Type B pancreatic cell (in vitro differentiated cells): ENCODE measurements at places on chromosomes 13 and 19.
A peak's percentile ranks its signal among the peaks of the same experiment; 100 is the strongest.

DNA sequence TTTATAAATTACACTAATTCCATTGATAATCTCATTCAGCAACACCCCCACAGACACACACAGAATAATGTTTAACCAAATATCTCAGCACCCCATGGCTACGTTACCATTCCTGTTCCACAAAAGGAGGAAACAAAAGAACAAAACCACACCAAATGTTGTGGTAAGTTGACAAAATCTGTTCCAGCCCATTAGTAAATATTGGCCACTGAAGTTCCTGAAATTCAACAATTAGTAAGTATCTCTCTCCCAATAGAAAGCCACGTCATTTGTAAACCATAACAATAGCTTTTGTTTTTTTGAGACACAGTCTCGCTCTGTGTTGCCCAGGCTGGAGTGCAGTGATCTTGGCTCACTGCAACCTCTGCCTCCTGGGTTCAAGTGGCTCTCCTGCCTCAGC, 2.3 kb upstream of the FCAR start:
- no peak for DNase-seq

DNA sequence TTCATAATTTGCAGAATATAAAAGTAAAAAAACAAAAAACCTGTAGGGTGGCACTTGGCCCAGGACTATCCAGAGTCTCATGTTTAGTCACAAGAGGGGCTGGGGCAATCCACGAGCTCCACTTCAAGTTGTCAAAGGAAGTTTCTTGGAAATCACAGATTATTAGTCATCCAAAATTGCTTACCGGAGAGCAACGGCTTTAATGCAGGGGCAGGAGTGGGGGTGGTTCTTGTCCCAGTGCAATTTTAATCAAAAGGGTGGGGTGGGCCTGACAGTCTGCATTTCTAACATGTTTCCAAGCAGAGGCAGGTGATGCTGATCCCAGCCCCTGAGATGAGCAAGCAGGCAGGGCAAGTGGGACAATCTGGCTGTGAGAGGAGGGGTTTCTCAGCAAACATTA, 233.9 kb downstream of the ABCC4 start:
- no peak for DNase-seq

GRCh38 chr13:102117175-102117831, 284.5 kb downstream of the FGF14 start:
- no peak for DNase-seq

DNA sequence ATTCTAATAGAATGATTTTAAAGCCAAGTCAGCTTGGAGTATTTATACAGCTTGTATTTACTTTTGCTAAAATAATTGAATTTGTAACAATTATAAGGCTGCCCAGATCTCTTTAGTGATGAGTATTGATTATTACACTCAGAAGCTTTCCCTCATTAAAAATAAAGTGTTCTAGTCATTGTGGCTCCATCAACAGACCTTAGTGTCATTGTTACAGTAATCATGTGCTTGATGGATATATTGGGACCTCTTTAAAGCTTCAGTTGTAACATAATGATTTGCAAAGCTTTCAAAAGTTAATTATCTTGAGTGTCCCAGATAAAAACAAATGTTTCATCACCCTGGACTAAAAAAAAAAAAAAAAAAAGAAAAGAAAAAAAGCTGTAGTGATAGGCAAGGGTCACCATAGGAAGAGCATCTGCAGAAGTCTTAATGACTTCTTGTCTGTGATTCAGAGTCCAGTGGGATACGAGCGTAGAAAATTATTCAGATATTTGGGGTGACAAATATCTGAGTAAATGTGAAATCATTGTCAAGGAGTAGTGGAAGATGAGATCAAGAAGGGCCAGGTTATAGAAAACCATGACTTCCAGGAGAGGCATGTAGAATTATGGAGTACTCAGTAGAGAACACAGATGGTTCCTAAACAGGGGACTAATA, 369.6 kb downstream of the DCT start:
- DNase-seq, result no peak

- DNase-seq, result no peak
These were observed 7.7 kb downstream of the ATP13A1 start for GRCh38 chr19:19655641-19656343.

GRCh38 chr19:48618278-48618915, 581 bp downstream of the RPL18 start:
- no peak for DNase-seq

DNA sequence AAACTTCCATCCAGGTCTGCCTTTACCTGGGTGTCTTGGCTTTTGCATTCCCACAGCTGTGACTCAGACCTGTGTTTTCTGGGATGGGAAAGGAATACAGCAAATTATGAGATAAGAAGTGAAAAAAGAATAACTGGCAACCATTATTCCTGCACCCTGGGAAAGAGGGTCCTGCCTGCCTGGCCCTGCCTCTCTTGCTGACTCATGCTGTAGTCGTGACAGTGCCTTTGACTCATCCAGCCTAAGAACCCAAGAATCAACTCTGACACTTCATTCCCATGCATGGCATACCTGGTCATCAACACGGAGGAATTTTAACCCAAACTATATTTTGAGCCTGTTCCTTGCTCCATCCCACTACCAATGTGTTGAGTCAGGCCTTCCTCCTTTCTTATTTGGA, 185.4 kb upstream of the SERP2 start:
- no peak for DNase-seq

DNA sequence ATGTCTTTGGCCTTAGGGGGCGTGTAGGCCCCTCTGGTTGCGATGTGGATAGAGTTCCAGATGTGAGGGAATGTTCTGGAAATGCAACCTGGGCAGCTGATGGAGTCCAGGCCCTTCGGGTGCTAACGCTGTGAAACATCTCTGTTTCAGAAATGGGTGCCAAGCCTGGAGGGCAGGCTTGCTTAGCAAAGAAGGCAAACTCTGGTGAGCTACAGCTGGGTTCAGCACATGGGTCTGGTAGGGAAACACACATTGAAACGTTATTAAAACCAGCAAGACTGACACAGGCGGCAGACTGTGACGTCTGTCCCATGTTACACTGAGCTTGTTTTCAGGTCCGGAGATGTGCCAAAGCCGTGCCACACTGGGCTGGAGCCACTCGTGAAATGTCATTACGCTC, 8.6 kb upstream of the CDC16 start:
- no peak for DNase-seq

- DNase-seq, result no peak
These were observed 7.3 kb downstream of the POLR2E start for GRCh38 chr19:1087813-1088415.

DNA sequence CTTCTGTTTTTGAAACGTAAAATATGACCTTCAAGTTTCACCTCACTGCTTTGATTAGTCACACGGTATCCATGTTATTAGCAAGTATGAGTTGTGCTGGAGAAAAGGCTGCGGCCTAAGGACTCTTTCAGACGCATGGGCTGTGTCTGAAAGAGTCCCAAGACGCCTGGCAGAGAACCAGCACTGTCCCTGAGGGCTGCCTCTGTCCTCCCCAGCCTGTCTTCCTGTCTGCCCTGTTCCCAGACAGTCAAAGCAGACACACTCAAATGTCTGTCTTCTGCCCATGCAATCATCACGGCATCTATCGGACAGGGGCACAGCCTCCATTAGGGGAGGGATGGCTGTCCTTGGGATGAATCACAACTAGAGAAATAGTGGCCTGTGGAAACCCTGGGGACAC, 65.5 kb downstream of the DPY19L3 start:
- no peak for DNase-seq

- no peak for DNase-seq
These were observed 7.4 kb upstream of the KLHL26 start for GRCh38 chr19:18629166-18630088.

GRCh38 chr19:34370983-34371382, 6.0 kb downstream of the GPI start:
- DNase-seq, result no peak

DNA sequence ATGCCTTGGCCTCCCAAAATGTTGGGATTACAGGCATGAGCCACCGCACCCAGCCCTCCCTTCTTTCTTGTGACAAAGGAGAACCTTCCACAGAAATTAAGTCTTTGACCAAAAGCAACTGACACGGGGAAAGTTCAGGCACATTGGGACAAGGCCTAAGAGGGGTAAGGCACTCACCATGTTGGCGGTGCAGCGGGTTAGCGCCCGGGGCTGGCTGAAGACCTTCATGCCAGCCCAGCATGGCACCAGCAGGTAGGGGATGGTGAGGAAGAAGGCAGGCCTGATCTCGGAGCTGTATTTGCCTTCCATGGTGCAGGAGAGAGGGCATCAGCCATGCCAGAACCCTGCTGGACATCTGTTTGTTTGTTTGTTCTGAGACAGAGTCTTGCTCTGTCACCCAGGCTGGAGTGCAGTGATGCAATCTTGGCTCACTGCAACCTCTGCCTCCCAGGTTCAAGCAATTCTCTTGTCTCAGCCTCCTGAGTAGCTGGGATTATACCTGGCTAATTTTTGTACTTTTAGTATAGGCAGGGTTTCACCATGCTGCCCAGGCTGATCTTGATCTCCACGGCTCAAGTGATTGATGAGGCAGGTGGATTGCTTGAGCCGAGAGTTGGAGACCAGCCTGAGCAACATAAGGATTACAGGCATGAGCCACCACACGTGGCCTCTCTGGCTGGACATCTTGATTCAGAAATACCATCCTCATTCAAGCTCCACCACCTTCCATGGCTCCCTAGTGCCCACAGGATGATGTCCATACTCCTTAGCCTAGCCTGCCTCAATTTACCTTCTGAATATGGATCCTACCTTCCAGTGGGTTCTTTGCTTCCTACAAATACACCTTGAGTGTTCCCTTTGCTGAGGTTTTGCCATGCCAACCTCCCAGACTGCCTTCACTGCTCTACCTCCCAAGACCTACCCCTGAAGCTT, 4.4 kb downstream of the TM6SF2 start:
- no peak for DNase-seq

DNA sequence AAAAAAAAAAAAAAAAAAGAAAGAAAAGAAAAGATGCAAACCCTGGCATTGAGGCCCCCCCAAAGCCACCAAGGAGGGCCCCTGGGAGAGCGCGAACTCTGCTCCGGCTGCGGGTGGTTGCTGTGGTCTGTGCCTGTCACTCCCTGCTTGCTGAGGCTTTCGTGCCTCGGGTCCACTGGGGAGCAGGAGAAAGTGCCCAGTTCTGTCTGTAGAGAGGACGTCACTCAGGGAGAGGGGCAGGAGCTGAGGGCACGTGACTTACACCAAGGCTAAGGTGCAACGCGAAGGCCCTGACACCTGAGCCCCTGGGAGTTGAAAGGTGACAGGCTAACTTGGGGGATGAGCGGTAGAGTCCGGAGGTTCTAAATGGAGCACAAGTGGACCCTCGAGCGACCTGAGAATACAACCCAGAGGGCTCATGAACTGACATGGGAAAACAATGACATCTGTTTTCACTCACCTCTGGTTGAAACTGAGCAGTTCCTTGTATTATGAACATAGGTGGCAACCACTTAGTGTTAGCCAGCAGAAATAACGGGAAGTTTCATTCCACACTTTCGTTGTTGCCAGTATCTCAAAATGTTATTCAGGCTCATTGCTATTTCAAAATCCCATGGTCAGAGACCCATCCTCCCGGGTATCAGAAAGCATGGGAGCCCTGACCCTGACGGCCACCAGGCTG, 69.2 kb upstream of the TM9SF2 start:
- DNase-seq, result no peak

GRCh38 chr13:112132619-112133018, 65.7 kb downstream of the SOX1 start:
- DNase-seq, result peak; percentile 24

GRCh38 chr13:108326309-108326708, 56.8 kb downstream of the TNFSF13B start:
- no peak for DNase-seq

DNA sequence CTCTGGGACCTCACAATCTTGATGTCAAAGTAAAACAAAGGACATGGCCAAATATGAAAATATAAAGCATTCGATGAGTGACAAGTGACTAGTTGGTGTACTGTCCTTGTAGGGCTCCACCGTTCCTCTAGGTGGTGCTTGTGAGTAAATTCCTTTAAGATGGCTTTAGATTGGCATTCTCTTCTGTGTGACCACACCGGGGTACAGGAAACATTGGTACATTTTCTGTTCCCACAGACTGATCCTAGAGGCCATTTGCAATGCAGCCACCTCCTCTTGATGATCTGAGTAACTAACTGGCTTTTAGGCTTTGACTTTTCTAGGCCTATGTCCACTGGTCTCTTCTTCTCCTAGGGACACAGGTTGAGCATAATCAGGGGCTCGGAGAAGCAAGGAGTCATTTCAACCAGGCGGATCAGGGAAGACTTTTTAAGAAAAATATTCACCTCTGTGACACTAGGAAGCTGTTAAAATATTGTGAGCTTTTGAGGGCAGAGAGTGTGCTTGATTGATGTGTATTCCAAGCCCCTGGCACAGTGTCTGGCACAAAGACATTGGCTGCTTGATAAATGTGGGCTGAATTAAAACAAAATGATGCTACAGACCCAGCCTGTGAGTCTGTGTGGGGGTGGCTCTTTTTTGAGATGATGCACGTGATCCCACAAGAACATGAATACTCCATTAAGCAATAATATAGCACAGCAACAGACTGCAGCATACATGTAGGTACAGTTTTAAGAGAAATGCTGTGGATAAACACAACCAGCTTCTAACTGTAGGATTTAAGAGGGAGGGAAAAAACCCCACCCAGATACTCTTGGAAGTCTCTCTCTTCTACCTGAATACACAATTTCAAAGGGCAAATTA, 21.0 kb downstream of the EPSTI1 start:
- DNase-seq, result no peak

GRCh38 chr13:80342471-80343371, 1.8 kb upstream of the SPRY2 start:
- peak; percentile 90 for DNase-seq
